ENCODE measurements at places on chromosomes 3 and 15. TPM values are rescaled to one million over a fixed set of nuclear protein-coding genes. Genes with fewer than 3 reads are reported as not detected.

Gene UQCC5
- total RNA-seq: 1.4 TPM

- H3K27ac ChIP-seq: no peak overlapping the region
- no peaks in the 10 kb centered on the region for H3K36me3 ChIP-seq
- no peaks in the 10 kb centered on the region for H3K27me3 ChIP-seq
- H3K4me1 ChIP-seq: peaks cover 7% of the 10 kb centered on the region
- no peak overlapping the region for H3K4me3 ChIP-seq
- no peak for DNase-seq
Observed at GRCh38 chr3:195847055-195847950, 35.6 kb upstream of the MUC4 start.

- no peaks in the 10 kb centered on the region for H3K4me1 ChIP-seq
- H3K4me3 ChIP-seq: no peak overlapping the region
- no peak for DNase-seq
- no peaks in the 10 kb centered on the region for H3K36me3 ChIP-seq
- no peak overlapping the region for H3K27ac ChIP-seq
Observed at GRCh38 chr3:60603860-60604259, 647.4 kb downstream of the FHIT start.

- H3K27ac ChIP-seq: no peak overlapping the region
- no peak overlapping the region for H3K4me3 ChIP-seq
- no peak for DNase-seq
- no peaks in the 10 kb centered on the region for H3K27me3 ChIP-seq
- H3K4me1 ChIP-seq: no peaks in the 10 kb centered on the region
Observed at GRCh38 chr3:130395916-130396315, 50.4 kb downstream of the COL6A5 start.

DNA sequence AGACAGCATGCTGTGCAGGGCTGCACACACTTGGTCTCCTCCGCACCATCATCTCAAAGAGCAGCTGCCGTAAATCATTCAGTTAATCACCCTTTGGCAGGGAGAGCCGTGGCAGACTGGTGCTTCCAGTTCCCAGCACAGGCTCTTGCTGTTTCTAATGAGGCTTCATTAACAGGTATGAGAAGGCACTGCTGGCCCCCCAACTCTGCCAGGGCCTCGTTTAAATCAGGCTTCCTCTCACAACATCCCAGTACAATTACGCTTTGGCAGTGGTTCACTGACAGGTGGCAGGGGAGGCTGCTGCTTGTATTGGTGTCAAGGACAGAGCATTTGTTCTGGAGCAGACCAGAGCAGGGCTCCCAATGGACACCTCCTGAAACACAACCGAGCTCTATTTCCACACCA is 77.1 kb downstream of the BFSP2 start:
- no peak overlapping the region for H3K27ac ChIP-seq
- H3K36me3 ChIP-seq: no peaks in the 10 kb centered on the region
- H3K4me3 ChIP-seq: no peak overlapping the region
- peaks cover 2% of the 10 kb centered on the region for H3K4me1 ChIP-seq
- no peak for DNase-seq

- no peak overlapping the region for H3K4me3 ChIP-seq
- no peaks in the 10 kb centered on the region for H3K27me3 ChIP-seq
- H3K4me1 ChIP-seq: no peaks in the 10 kb centered on the region
- H3K36me3 ChIP-seq: no peaks in the 10 kb centered on the region
- no peak overlapping the region for H3K27ac ChIP-seq
Observed at GRCh38 chr3:170044795-170045244, 7.0 kb downstream of the GPR160 start.

Gene LSAMP
- 3.4 TPM for total RNA-seq

- peaks cover 5% of the 10 kb centered on the region for H3K4me1 ChIP-seq
- no peak overlapping the region for H3K4me3 ChIP-seq
- no peaks in the 10 kb centered on the region for H3K27me3 ChIP-seq
- DNase-seq: no peak
- no peak overlapping the region for H3K27ac ChIP-seq
Observed at GRCh38 chr15:45393851-45394250, 15.5 kb upstream of the GATM start.

DNA sequence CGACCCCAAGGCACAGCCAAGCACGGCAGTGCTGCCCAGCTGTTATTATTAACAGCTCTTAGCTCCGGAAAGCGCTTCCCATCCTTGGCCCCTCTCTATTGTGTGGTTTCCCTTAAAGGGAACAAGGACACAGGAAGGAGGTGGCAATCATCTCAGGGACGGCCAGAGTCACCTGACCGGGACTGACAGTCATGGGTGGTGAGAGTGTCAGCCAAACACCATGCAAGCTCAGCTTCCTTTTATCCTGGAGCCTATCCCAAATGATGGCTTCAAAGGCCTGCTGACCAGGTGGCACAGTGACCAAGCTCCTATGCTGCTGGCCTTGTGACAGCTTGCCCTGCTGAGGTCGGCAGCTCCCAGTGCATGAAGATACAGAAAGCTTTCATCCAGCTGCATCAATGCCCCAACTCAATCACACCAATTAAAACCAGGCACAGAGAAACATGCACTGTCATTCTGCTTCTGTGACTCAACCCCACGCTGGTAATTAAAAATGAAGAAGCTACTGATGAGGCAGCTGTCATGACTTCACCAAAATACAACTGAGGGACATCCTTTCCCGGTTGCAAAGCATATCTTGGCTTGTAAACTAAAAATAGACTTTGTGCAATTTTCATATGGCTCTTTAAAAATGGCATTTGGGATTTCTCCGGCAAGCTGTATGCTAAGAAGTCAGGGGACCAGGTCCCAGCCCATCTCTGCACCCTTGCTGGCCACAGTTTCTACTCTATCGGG is 34.0 kb downstream of the PCSK6 start:
- no peak overlapping the region for H3K27ac ChIP-seq
- no peak for DNase-seq
- H3K36me3 ChIP-seq: no peaks in the 10 kb centered on the region

DNA sequence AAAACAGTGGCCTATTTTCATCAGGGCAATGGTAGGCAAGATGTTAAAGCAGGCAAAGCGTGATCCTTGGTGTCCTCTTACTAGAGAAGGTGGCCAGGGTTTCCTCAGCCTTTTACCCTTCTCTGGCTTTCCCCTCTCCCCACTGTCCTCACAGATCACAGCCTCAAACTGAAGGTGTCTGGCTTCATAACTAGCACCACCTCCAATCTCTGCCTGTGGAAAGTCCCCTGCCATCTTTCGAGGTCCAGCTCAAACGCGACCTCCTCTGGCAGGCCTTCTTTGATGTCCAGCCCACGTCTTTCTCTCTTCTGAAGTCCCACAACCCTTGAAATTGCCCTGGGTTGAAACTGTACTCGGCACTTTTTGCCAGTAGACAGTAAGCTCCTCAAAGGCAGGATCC is 35.9 kb downstream of the CYP19A1 start:
- H3K27ac ChIP-seq: no peak overlapping the region
- H3K4me1 ChIP-seq: no peaks in the 10 kb centered on the region
- no peaks in the 10 kb centered on the region for H3K27me3 ChIP-seq
- no peak for DNase-seq
- no peaks in the 10 kb centered on the region for H3K36me3 ChIP-seq

Gene P3H2
- total RNA-seq: 25.6 TPM

- no peak overlapping the region for H3K4me3 ChIP-seq
- H3K27ac ChIP-seq: no peak overlapping the region
- H3K4me1 ChIP-seq: peaks cover 5% of the 10 kb centered on the region
Observed at GRCh38 chr3:146166826-146167225, 5.8 kb upstream of the PLOD2 start.

GRCh38 chr15:45794304-45794703 is 159.5 kb downstream of the SQOR start:
- no peak overlapping the region for H3K4me3 ChIP-seq
- no peaks in the 10 kb centered on the region for H3K4me1 ChIP-seq
- no peaks in the 10 kb centered on the region for H3K36me3 ChIP-seq
- no peaks in the 10 kb centered on the region for H3K27me3 ChIP-seq

Gene DPH3
- total RNA-seq: 15.5 TPM

Gene SPINT1
- total RNA-seq: 131 TPM

Gene SPTSSB
- total RNA-seq: 1.4 TPM

Gene SNURF
- 15.2 TPM for total RNA-seq

Gene ACOX2
- total RNA-seq: 6.8 TPM

- H3K4me3 ChIP-seq: no peak overlapping the region
- H3K4me1 ChIP-seq: no peaks in the 10 kb centered on the region
- no peak for DNase-seq
- no peaks in the 10 kb centered on the region for H3K36me3 ChIP-seq
Observed at GRCh38 chr15:88744548-88745020, 58.7 kb upstream of the ACAN start.

DNA sequence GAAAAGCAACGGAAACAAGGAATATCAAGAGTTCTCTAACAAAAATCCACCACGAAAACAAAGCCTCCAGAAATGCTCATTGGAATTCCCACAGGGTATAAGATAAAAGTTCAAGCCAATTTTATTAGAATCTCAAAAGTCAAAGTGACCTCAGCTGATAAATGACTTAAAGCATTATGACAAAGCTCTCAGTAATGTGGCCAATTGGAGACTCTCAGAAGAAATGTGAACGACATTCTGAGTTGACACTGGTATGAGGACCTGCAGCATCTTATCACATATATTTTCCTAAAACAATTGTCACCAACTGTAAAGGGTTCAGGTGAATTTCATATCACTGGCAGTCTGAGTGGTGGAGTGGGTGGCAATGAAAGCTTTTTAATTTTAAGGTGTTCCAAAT is 199.1 kb downstream of the FOXP1 start:
- no peaks in the 10 kb centered on the region for H3K36me3 ChIP-seq
- peaks cover 7% of the 10 kb centered on the region for H3K4me1 ChIP-seq
- no peak for DNase-seq
- no peak overlapping the region for H3K4me3 ChIP-seq

DNA sequence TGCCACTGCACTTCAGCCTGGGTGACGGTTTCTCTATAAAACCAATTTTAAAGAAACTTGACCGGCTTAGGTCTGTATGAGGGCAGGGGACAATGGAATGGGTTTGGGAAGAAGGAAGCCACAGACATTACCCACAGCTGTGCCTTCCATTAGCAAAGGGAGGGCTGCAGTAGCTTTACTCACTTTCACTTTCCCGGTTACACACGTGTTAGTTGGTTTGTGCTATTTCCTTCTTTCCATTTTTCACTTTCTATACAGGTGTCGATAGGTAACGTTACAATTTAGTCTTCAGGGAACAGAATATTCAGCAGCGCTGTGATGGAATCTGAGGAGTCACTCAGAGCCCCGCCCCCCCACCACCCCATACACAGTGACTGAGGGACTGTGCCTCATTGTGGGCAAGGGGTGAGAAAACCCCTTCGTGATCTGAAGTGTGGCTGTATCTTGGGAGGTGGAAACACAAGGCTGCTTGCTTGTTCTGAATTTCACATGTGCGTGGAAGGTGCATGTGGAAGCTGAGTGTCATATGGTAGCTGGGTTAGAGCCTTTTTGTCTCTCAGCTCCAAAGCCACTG is 44.8 kb upstream of the RPL32 start:
- no peaks in the 10 kb centered on the region for H3K27me3 ChIP-seq
- no peaks in the 10 kb centered on the region for H3K36me3 ChIP-seq
- no peak overlapping the region for H3K4me3 ChIP-seq
- DNase-seq: no peak
- H3K4me1 ChIP-seq: no peaks in the 10 kb centered on the region
- H3K27ac ChIP-seq: no peak overlapping the region

Gene C3orf22
- 0.12 TPM for total RNA-seq
